CD4-positive, alpha-beta T cell treated with Interleukin-21 for 1 hour (primary cell): ENCODE measurements at places on chromosomes 2 and 18.
A peak's percentile ranks its signal among the peaks of the same experiment; 100 is the strongest.

DNA sequence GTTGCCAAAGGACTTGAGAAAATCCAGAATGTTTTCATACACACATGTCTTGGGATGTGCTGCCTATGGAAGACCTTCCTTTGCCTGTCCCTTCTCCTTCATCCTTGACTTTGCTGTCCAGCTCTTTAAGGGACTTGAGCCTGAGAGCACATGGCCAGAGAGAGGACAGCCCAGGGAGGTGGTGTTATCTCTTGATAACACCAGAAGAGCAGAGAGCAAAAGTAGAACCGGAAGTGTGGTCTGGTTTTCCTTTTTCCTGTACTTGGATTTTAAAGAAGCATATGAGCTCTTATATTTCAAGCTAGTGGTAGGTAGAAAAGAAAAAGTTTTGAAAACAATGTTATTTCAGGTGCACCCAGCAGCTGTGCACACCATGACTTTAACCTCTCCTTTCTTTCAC, 94.1 kb upstream of the ZNF532 start:
- no peak for DNase-seq

GRCh38 chr2:234978466-234979203, 26.8 kb downstream of the SH3BP4 start:
- DNase-seq: no peak

DNA sequence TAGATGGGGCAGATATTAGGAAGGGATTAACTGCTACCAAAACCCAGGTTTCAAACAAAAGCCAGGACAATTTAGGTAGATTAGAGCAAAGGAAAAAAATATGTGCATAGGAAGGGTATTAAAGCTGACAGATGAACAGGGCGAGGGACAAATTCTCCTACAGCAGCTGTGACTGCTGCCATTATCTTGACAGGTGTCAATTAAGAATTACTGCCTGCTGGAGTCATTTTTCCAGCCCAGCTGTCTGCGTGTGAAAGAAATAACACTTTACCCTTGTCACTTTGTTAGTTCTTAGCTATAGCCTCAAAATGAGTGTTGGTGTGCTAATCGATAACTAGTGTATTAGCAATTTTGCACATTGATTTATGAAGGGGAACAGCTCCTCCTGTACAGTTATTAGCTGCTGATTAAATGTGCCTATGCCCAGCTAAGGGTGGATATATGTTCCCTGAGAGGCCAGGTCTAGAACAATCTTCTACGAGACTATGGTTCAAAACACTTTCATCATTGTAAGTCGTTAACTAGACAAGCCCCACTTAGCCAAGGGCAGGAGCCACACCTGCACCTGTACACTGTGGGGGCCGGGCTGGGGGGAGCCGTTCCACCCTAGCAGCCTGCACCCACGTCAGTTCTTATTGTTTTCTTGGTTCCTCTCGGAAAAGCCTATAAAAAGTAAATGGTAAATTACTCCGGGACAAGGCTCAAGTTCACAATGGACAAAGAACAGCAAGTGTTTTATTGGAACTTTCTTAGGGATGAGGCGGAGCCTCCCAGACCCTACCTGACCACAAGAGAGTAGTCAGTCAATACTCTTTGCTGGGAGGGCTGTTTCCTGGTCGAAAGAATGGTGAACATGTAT, 7.7 kb downstream of the TSHZ1 start:
- DNase-seq: no peak

GRCh38 chr2:191389288-191389687, 144.1 kb downstream of the MYO1B start:
- no peak for DNase-seq

DNA sequence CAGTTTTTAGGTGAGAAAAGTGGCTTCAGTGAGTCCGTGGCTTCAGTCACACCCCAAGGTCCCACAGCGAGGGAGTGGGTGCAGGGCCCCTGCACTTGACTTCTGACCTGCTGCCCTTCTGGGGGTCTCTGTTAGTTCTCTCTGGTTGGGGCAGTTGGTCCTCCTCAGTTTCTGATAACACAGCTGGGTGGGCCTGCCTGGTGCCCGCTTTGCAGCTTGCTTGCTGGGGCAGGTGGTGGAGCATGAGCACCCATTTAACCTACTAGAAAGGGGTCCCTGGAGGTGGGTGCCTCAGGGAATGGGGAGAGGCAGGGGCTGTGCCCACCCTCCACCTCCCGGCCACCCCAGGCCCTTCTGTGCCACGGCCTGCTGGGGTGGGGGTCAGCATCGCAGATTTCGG, 83.2 kb downstream of the ASB1 start:
- no peak for DNase-seq

GRCh38 chr18:57659460-57660102, 37.9 kb upstream of the NARS1 start:
- no peak for DNase-seq

DNA sequence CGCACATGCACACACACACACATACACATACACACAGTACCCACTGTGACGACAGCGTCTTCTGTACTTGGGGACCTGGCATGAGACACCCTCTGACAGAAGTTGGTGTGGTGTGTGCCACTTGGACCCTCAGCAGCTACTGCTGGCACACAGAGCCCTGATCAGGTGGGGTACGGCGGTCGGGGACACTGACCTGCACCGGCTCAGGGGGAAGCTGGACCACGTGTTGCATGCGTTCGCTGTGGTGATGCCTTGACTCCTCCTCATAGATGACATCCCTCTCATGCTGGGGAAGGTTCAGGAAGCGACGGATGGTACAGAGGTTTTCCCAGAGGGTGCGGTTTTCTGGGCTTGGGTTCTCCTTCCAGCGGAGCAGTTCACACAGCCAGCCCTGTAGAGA, 149.2 kb downstream of the SATB2 start:
- DNase-seq: no peak

- no peak for DNase-seq
Observed at GRCh38 chr2:84175340-84175739, 283.7 kb downstream of the SUCLG1 start.

DNA sequence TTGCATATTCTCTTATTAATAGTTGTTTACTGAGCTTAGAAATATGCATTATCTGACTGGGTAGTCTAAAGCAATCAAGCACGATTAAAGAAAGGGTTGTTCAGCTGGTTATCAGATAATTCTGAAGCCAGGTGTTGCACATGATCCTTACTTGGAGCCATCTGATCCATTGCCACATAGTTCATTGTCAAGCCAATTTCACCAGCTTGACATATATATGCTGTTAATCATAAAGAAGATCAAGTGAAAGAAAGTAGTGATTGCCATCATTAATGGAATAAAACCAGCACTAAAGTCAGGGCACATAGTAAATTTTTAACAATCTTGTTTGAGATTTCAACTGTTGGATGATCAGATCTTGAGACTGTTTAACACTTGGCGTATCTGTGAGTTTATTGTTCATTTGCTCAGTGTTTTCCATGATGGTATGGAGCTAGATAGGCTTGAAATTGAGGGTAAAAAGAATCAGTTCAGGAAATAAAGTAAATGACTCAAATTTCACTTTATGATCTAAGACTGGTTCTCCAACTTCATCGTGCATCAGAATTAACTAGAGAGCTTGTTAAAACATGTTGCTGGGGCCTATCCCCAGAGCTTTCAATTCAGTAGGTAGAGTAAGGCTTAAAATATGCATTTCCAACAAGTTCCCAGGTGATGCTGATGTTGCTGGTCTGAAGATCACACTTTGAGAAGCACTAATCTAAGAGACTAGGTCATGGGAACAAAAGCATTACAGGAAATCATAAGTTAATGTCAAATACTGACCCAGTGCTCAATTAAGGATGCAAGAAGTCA, 539.6 kb downstream of the SATB2 start:
- DNase-seq: no peak

- no peak for DNase-seq
Observed at GRCh38 chr2:20592106-20593071, 58.5 kb downstream of the HS1BP3 start.

GRCh38 chr18:42583283-42583731, 532.2 kb downstream of the RIT2 start:
- no peak for DNase-seq

- no peak for DNase-seq
Observed at GRCh38 chr2:215137329-215137686, 1.1 kb downstream of the ABCA12 start.

GRCh38 chr2:10990561-10991111, 78.9 kb downstream of the KCNF1 start:
- no peak for DNase-seq

DNA sequence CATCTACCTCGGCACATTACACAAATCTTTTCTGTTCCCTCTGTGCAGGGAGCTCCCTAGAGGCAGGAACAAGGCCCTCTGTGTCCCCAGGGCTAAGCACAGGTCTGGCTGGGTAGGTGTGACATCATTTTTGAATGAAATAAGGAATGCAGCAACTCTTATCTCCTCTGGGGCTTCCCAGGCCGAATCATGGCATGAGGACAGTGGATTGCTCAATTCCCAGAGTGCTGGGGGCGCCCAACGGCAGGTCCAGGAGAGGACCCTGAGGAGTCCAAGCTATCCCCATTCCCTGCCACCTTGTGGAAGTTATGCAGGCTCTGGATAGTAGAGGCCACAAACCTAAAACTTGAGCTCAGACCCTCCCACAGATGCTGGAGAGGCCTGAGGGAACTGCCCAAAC, 158.0 kb upstream of the RAB6C start:
- DNase-seq: no peak

DNA sequence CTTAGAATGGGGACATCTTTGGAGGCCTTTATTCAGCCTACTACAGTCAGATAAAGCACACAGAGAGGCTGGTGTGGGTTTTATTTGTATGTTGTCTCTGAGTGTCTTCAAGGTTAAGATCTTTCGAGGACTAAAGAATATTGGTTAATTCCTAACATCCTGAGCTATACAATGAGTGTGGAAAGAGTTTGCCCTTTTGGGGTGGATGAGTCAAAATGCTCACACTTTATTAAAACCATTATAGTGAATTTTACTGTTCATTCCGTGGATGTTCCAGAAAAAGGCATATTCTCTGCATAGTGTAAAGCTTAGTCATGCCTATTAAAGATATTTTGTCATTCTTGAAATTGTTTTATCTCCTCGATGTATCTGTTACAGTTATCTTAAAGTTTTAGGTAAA, 29.1 kb upstream of the SLC38A11 start:
- DNase-seq: no peak

DNA sequence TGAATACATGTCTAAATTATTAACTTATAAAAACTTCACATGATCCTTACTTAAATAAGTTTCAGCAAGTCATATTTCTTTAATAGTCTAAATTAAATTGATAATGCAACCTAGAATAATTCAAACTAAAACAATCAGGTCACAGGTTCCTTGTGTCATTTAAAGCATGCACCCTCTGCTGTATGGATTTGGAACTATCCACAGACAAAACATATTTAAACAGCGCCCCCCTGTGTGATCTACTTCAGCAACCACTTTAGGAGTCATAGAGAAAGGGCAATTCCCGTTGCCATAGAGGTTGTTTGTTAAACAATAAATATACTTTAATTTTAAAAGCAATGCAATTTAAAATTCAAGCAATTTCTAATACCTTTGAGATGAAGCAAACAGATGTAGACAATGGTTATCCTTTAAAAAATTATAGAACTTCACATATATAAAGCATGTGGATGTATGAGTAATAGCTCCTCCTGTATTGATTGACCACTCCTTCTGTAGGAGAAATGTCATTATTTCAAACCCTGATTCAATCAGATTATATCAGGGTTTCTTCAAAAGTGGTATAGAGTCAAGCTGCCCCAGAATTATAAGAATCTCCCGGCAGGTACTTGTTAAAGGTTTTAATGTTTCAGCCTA, 21.2 kb downstream of the GRB14 start:
- DNase-seq: peak; percentile 10

DNA sequence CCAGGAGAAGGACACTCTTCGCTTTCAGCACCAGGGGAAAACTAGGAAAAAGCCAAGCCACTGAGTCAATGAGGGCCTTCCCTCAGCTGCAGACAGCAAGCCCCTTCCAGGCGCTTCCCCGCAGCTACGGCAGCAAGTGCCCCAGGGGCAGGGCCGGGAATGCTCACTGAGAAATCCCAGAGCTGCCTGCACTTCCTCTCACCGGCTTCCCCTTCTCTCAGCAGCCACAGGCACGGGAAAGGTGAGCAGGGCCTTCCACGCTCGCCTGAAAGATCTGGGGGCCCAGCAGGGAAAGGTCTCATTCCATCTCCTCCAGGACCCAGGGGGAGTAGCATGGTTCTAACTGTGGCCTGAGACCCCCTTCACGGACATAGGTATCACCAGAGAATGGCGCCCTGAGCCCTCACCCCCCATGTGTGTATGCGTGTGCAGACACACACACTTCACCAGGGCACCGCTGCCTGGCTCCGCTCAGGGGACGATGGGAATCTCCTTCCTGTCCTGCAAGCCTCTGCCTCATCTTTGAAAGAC, 29.6 kb upstream of the FOSL2 start:
- no peak for DNase-seq

DNA sequence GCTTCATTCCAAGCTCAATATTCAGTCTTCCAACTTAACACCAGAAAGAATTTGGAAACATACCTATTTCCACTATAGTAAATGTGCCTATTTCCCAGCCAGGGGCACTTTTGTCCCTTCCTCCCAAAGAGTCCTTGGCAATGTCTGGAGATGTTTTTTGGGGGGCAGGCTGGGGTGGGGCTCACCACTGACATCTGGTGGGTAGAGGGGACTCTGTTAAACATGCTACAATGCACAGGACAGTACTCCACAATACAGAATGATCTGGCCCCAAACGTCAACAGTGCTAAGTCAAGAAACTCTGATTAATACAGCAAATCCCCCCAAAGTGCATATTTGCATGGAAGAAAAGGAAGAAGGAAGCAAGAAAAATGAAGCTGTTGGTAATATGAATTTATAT, 61.7 kb downstream of the SMIM21 start:
- no peak for DNase-seq

DNA sequence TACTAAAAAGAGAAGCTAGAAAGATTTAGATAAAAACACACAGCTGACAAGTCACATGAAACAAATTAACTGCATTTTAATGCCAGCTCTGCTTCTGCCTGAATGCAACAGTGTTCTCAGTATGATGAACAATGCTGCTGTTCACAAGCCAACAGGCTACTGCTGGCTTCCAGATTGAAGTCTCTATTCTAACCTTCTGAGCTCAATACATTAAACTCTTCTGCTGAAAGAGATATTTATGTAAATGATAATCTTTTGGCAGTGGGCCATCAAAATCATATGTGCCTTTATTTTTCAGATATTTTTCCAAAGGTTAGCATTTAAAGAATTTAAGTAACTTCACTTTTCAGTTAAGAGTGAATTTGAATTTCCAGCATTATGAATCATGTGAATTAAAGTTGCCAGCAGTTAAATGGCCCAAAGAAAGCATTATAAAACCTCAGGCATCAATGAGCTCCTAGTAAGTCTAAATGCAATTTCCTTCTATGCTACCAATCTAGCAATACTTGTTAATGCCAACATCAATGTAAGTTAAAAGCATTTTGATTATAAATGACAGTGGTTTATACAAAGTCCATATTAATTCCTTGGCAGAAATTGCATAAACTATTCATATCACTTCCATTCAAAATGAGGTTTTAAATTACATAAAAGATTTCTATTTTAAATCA, 72.4 kb downstream of the ID2 start:
- no peak for DNase-seq

GRCh38 chr2:69943843-69944525, 17.4 kb downstream of the ASPRV1 start:
- no peak for DNase-seq

- no peak for DNase-seq
Observed at GRCh38 chr2:195899226-195899625, 169.4 kb downstream of the DNAH7 start.
